GM13977 (cell line): ENCODE measurements at places on chromosomes 16 and 17.

GRCh38 chr17:74527756-74528155 is 3.5 kb downstream of the CD300LB start:
- no peak for DNase-seq

- peak; percentile 53 for DNase-seq
Measured at GRCh38 chr17:64130559-64131001, 636 bp upstream of the ERN1 start.

- DNase-seq = no peak
Measured at GRCh38 chr16:77674888-77675287, 47.4 kb upstream of the NUDT7 start.

- DNase-seq = no peak
Measured at GRCh38 chr17:83034525-83034924, 44.9 kb upstream of the METRNL start.
